Stimulated activated CD4-positive, alpha-beta T cell treated with anti-CD3 and anti-CD28 coated beads, TNF-alpha, amount 100 ng/mL, for 24 hours (primary cell): ENCODE measurements at places on chromosomes 12 and 14.

DNA sequence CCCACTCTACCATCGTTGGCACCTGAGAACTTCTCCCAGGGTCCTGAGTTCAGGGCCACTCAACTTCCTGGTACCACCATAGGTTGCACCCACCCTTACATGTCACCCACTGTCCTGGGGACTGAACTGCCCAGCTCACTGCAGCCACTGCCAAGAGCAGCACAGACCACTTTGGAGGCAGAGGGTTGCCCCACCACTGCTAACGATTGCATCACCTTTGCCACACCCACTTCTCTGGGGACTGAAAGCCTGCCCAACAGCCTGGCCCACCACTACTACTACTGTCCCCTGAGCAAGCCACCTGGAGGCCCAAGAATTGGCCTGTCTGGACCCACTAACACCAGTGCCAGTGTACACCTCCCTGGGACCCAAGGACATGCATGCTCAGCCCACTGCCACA is 27.6 kb downstream of the CACNA2D4 start:
- no peak for DNase-seq

- no peak for DNase-seq
Observed at GRCh38 chr14:66649498-66649897, 141.6 kb downstream of the GPHN start.

DNA sequence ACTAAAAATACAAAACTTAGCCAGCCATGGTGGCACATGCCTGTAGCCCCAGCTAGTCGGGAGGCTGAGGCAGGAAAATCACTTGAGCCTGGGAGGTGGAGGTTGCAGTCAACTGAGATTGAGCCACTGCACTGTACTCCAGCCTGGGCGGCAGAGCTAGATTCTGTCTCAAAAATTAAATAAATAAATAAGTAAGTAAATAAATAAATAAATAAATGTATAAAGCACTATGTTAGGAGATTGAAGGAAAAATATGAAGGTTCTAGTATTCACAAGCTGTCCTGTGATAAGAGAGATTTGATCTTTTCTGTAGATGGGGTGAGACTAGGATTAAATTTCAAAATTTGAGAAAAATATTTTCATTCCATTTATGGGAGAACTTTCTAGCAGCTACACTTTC is 5.7 kb downstream of the DNAJC22 start:
- DNase-seq = no peak

DNA sequence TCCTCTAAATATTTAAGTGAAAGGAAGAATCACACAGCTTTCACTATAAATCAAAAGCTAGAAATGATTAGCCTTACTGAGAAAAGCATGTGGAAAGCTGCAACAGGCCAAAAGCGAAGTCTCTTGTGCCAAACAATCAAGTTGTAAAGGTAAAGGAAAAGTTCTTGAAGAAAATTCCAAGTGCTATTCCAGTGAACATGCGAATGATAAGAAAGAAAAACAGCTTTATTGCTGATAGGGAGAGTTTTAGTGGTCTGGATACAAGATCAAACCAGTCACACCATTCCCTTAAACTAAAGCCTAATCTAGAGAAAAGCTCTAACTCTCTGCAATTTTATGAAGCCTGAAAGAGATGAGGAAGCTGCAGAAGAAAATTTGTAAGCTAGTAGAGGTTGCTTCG is 190.9 kb downstream of the BTG1 start:
- no peak for DNase-seq

GRCh38 chr12:2477009-2477766 is 317.6 kb upstream of the FKBP4 start:
- no peak for DNase-seq

DNA sequence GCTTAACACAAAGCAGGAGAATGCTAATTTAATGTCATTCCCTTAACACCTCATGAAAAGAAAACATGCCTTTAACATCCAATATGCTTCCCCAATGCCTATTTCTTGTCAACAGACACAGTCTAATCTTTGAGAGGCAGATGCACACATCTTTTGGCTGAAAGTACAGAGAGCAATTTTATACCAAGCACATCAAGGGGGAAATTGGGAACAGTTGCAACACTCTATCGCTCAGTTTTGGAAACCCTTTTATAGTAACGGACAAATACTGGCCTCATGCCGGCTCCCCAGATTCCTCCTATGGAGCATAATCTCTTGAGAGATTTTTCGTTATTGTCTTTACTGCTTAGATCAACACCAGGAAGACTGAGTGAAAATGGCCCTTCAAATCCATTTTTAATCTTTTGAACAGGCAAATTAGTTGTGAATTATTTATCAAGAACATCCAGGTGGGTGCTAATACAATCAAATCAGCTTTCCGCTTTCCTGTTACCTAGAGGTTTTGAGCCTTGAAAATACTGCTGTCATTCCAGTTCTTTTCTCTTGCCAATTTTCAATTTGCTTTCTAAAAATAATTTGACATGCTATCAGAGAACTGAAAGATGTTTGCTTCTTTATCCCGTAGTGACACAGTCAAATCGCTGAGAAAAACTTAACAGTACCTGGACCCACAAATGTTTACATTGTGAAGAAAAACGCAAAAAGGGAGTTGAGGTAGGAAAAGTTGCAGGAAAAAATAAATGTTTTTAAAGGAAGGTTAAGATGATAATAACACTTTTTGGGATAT is 60.7 kb upstream of the CAND1 start:
- no peak for DNase-seq

- DNase-seq = no peak
Observed at GRCh38 chr14:49982501-49982951, 89.6 kb downstream of the ARF6 start.

- DNase-seq = no peak
Observed at GRCh38 chr14:46571970-46572369, 79.6 kb downstream of the RPL10L start.

GRCh38 chr14:75113932-75114539 is 12.8 kb downstream of the NEK9 start:
- DNase-seq = no peak

GRCh38 chr14:45123271-45123670 is 11.0 kb downstream of the FKBP3 start:
- DNase-seq = no peak
